ENCODE measurements at places on chromosomes 7 and 10. TPM values are rescaled to one million over a fixed set of nuclear protein-coding genes. Genes with fewer than 3 reads are reported as not detected.

SFRP4 gene
- total RNA-seq: 0.16 TPM

ASZ1 gene
- total RNA-seq: not detected

HPSE2 gene
- 0.13 TPM for total RNA-seq

SCART1 gene
- total RNA-seq: 13.0 TPM

RARRES2 gene
- total RNA-seq: 2.7 TPM

INA gene
- total RNA-seq: not detected

ANKRD16 gene
- total RNA-seq: 4.7 TPM

ZP3 gene
- 3.2 TPM for total RNA-seq

CC2D2B gene
- not detected for total RNA-seq

CALCR gene
- total RNA-seq: not detected

BMI1 gene
- 58.7 TPM for total RNA-seq

WNT8B gene
- total RNA-seq: 0.23 TPM

NKX1-2 gene
- not detected for total RNA-seq

BAMBI gene
- 0.41 TPM for total RNA-seq

MSMB gene
- total RNA-seq: not detected

PON3 gene
- total RNA-seq: not detected

KLLN gene
- 0.60 TPM for total RNA-seq

BLNK gene
- total RNA-seq: 8.2 TPM

PLPP4 gene
- not detected for total RNA-seq

ZMIZ2 gene
- total RNA-seq: 145 TPM

CRHR2 gene
- total RNA-seq: not detected

CFAP70 gene
- total RNA-seq: 2.7 TPM

NEUROG3 gene
- total RNA-seq: not detected

TMEM236 gene
- 0.07 TPM for total RNA-seq

MYH16 gene
- not detected for total RNA-seq

AP5Z1 gene
- 110 TPM for total RNA-seq

MRLN gene
- not detected for total RNA-seq

HYAL4 gene
- total RNA-seq: not detected

SFRP5 gene
- 2.2 TPM for total RNA-seq

MMD2 gene
- not detected for total RNA-seq

FAM25G gene
- total RNA-seq: not detected

DPYSL4 gene
- 0.66 TPM for total RNA-seq

SPDYE11 gene
- total RNA-seq: not detected

NXPH1 gene
- not detected for total RNA-seq

AGBL3 gene
- 3.5 TPM for total RNA-seq

TRIM73 gene
- total RNA-seq: 20.7 TPM

CYREN gene
- total RNA-seq: 44.6 TPM

NEURL1 gene
- 0.70 TPM for total RNA-seq

CUL2 gene
- 29.5 TPM for total RNA-seq

CUZD1 gene
- 4.9 TPM for total RNA-seq

CUTC gene
- total RNA-seq: 32.1 TPM

PLAC9 gene
- not detected for total RNA-seq

SNCG gene
- not detected for total RNA-seq

CYP17A1 gene
- not detected for total RNA-seq

SDK1 gene
- 1.7 TPM for total RNA-seq

AKR1C8 gene
- total RNA-seq: 1.7 TPM

EPDR1 gene
- 0.68 TPM for total RNA-seq

MAT1A gene
- not detected for total RNA-seq

All from T-cell (primary cell).